Activated CD4-positive, CD25-positive, alpha-beta regulatory T cell treated with anti-CD3 and anti-CD28 coated beads, Interleukin-2, amount 50 U/mL, for 72 hours (primary cell): ENCODE measurements at places on chromosomes 2 and 18.

- no peak for DNase-seq
Observed at GRCh38 chr2:39492716-39493115, 55.6 kb upstream of the MAP4K3 start.

- no peak for DNase-seq
Observed at GRCh38 chr2:32484937-32485336, 128.1 kb downstream of the BIRC6 start.

- DNase-seq: no peak
Observed at GRCh38 chr2:24986372-24986771, 14.6 kb upstream of the DNAJC27 start.

- no peak for DNase-seq
Observed at GRCh38 chr2:241269707-241270520, 45.6 kb downstream of the HDLBP start.

DNA sequence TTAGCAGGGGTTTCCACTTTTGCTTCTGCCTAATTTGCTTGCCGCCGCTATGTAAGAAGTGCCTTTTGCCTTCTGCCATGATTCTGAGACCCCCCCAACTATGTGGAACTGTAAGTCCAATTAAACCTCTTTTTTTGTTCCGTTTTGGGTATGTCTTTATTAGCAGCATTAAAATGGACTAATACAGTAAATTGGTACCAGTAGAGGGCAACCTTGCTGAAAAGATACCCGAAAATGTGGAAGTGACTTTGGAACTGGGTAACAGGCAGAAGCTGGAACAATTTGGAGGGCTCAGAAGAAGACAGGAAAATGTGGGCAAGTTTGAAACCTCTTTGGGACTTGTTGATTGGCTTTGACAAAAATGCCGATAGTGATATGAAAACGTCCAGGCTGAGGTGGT lies 216.1 kb upstream of the FSIP2 start:
- DNase-seq: no peak
